ENCODE measurements at places on chromosomes 1 and 21.

GRCh38 chr1:59128784-59129227, 168.1 kb upstream of the FGGY start:
- DNase-seq = peak; percentile 88

- DNase-seq = no peak
Measured at GRCh38 chr1:154714052-154714623, 106.2 kb upstream of the ADAR start.

GRCh38 chr1:87394513-87394912, 65.8 kb downstream of the LMO4 start:
- DNase-seq = no peak

- peak; percentile 24 for DNase-seq
Measured at GRCh38 chr1:27341525-27342252, at the start of gene SYTL1. Gene SYTL1, plus strand, starts transcription at chr1:27342022. Its CDS starts 3,313 bp downstream, at chr1:27345335.

DNA sequence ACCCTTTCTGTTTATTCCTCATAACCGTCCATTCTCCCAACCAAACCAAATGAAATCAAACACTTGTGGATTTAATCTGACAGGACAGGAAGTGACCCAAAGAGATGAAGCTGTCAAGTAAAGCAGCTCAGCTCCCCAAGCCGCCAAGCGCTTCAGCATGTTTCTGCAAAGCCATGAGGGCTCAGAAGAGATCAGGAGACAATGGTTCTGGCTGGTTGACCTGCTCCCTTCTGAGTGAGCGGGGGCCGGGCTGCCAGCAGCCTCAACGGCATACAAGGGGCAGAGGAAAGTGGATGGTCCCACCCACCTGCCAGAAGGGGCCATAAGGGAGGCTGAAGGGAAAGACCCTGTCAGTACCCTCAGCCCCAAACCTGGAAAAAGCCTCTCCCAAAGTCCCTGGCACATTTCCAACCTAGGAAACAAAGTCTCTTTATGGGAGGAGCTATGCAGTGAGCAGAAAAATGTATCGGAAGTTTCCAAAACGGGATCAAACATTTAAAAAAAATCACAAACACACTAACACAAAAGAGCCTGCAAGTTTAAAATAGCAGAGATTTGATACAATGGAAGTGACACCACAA, 45.4 kb downstream of the SLC45A1 start:
- DNase-seq = no peak

- no peak for DNase-seq
Measured at GRCh38 chr1:54906586-54906985, 19.6 kb upstream of the DHCR24 start.

DNA sequence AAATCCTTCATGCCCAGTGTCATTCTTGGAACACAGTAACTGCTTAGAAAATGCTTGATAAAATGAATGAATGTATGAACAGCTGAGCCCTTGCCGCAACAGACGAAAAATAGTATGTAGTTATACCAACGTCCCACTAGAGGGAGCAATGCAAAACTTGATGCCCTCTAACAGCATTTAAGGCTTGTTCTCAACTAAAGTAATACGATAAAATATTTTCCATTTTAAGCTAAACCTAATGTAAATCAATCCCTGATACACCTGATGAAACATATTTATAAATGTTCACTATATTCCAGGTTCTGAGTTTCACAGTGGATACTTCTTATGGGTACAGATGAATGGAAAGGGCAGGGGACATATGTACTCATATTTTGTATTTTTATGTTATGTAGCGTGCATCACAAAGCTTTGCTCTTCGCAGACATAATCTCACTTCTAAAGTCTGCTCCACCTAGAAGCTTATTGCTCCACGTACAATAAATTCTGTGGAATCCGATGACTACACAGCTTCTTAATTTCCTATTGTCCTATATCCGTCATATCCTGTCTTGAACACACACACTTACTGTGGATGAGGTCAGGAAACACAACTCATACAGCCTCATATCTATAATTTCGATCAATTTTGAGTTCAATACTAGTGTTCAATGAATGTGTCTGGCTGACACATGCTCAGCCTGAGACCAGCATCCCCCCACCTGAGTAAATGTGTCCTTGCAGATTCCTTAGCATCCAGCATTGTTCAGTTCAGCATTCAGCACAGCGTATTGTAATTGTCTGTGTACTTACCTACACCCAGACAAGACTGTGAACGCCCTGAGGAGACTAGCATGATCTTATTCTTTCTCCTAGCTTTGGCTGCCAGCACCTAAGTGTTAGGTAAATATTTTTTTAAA, 4.4 kb upstream of the UTP25 start:
- DNase-seq = peak; percentile 45

DNA sequence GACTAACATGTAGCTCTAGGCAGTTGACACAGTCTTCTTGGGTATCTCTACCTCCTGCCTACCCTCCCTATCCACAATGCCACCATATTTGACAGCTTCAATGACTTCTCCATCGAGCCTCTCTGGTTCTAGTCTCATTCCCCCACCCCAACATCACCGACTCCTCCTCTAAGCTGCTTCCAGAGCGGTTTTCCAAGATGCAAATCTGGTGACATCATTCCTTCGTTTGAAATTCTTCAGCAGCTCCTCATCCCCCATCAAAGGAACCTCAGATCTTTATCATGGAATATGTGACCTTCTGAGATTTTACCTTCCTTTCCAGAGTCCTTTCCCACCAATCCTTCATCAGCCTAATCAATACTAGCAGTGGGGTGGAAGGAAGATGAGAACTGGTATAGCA, 352.4 kb upstream of the RUNX1 start:
- no peak for DNase-seq

- DNase-seq = peak; percentile 32
Measured at GRCh38 chr1:196309386-196309785, 298.9 kb downstream of the KCNT2 start.

DNA sequence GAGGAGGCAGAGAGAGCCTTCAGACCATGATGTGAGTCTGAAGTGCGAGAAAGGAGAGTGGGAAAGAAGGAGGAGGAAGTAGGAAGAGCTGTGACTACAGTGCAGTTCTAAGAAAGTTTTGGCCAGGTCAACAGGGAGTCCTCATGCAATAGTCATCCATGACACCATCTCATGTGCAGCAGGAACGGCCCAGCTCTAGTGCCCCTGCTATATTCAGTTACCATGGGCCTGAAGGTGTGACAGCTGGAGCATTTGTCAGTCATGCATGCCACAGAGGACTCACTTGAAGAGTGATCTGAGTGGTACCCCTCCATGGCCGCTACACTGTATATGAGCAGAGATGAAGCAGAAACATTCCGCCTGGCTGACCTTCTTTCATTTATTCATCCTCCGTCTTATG, 77.9 kb downstream of the OMA1 start:
- no peak for DNase-seq

DNA sequence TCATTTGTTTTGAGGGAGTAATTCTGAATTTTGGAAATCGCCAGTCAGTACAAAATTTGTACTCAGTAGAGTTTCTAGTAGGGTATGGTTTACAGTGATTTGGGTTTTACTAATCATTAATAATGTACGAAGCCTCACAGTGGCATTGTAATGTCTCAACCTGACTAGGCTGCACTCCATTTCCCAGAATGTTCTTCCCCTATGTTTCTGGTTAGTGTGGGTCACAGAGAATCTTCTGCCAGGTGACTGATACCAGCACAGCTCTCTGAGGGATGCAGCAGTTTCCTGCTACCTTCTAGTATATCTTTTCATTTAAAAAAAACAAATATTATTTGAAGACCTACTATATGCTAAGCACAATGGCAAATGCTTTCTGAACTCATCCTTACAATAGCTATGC, 112.9 kb downstream of the PTPN14 start:
- no peak for DNase-seq

GRCh38 chr1:59016390-59016789, 232.5 kb upstream of the JUN start:
- no peak for DNase-seq

- no peak for DNase-seq
Measured at GRCh38 chr1:217066794-217067193, 343.6 kb upstream of the ESRRG start.

GRCh38 chr1:245754463-245754961, 599.7 kb downstream of the KIF26B start:
- DNase-seq = no peak

GRCh38 chr1:5369223-5369622, 623.0 kb downstream of the NPHP4 start:
- DNase-seq = no peak

DNA sequence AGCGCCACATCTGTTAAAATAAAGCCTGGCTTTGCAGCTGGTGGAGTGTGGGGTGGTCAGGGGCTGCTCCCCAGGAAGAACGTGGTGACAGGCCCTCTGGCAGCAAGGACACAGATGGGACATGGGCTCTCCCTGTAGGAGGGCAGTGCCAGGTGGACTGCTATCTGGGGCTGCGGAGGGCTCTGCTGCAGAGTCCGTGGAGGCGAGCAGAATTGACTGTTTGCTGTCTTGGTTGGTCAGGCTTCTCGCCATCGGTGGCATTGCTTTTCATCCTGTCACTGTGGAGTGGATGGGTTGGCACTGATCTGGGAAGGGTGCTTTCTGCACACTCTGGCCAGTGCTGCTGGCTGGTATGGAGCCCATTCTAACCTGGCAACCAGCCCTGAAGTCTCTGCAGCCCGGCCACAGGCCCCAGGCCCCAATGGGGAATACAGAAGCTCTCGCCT, 103.0 kb downstream of the LAMC2 start:
- DNase-seq = no peak

DNA sequence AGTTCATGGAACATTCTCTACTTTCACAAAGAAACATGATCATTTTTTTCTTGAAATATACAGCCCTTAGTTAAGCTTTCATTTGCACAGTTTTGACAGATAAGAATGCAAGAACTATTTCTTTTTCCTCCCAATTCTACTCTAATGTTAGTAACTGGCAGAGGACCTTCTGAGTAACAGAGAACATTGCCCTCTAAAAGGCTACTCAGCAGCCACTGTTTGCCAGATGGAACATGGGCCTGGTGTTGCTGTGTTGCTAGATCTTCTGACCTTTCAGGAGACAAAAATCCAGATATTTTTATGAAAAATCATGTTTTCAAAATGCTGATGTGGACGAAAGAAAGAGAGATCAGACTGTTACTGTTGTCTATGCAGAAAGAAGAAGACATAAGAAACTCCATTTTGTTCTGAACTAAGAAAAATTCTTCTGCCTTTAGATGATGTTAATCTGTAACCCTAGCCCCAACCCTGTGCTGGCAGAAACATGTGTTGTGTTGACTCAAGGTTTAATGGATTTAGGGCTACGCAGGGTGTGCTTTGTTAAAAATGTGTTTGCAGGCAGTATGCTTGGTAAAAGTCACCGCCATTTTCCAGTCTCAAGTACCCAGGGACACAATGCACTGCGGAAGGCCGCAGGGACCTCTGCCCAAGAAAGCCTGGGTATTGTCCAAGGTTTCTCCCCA, 2.9 kb upstream of the PRDX6 start:
- DNase-seq = no peak

GRCh38 chr1:6183520-6183989, 3.4 kb upstream of the CHD5 start:
- DNase-seq = no peak

GRCh38 chr1:173122344-173122935, 71.7 kb upstream of the TNFSF18 start:
- DNase-seq = no peak

DNA sequence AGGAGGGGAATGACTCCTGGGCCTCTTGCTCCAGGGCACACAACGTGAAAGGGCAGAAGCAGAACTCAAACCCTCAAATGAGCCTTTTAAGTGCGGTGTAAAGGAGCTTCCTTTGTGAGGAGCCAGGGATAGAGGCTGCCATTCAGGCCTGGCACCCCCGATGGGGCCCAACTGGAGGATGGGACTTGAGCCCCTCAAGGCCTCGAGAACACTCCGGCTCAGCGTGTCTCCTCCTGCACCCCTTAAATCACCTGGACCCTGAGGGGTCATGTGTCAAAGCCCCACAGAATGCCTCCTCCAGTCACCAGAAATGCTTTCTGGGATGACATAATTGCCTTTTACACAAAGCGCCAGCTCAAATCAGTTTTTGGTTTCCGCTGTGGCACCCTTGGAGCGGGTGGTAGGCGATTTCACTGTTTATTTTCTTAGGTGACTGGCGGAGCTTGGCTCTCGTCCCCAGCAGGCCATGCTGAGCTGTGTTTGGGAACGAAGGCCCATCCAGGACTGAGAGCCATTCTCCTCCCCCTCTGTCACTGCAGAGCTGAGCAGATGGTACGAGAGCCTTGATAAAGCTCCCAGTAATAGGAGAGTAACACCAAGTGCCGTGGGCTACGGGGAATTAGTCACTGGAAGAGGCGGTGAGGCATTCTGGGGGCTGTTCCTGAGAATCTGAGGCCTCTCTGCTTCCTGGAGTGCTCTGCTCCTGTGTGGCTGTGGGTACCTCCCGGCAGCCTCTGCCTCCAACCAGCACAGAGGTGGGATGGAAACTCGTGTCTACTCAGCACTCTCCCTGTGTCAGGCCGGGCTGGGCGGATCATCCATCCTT, 163.0 kb downstream of the GRIK3 start:
- DNase-seq = no peak

DNA sequence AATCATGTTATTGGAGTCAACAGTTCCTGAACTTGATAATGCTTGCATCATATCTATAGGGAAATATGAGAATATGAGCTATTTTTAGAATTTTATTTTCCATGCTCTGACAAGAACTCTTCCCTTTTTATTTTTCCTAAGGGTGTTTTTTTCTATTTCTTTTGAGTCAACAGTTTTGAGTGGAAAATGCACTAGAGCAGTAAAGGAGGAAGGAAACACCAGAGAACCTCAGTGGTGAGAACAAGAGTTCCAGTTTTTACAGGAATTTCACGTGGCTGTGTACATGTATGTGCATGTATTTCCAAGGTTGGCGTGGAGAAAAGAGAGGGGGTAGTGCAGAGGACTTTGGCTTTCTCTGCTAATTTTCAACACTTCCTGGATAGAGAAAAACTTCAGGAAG, 63.6 kb upstream of the TNFSF18 start:
- no peak for DNase-seq

GRCh38 chr1:30375156-30375555, 348.2 kb downstream of the MATN1 start:
- DNase-seq = no peak

- peak; percentile 24 for DNase-seq
Measured at GRCh38 chr1:62508187-62508758, 71.4 kb downstream of the USP1 start.

All from astrocyte of the cerebellum (primary cell).